Sciatic nerve (tissue), 2 donors: ENCODE measurements at places on chromosomes 7 and 10.

DNA sequence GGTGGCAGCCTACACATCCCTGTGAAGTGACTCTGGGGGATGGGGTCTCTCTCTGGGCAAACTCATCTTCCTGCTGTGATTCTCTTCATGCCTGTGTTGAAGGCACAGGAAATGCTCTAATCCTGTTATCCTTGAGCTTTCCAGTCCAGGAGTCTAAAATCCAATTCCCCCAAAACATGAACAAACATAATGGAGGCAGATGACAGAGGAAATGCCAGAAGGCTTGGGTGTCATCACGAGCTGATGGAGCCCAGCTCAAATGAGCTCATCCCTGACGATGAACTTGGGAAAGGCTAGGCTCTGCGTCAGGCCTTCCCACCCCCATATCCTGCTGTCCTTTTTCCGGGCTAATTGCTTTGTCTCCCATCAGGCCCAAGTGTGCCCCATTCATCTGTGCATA lies 165.9 kb upstream of the PODXL start:
- DNase-seq: no peak

DNA sequence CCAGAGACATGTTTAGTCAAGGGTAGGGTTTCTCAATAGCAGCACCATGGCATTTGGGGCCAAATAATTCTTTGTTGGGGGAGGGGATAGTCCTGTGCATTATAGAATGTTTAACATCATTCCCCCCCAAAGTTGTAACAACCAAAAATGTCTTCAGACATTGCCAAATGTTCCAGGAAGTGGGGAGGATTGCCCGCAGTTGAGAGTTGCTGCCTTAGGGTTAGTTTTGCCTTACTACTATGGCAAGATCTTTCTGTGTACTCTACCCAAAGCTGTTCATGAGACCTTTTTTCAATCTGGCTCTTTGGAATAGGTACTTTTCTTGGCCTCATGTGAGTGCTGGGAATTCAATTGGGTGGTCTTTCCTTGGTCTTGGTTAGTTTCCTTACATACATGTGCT lies 34.1 kb downstream of the SAMD8 start:
- DNase-seq: no peak

DNA sequence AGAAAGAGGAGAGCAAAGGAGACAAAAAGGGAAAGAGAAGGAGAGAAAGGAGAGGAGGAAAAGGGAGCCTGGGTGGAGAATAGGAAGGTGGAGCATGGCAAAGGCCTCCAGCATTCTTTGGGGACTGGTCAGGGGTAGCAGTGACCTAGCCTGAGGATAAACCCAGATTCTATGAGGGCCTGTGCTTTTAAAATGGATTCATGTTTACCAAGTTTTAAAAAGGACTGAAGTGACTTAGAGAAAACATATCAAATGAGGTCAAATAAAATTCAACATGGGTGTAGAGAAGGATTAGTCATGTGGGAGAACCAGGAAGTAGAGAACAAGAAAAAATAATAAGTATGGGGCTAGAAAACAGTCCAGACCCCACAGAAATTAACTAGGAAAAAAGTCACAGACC lies 20.7 kb downstream of the CREB3L2 start:
- DNase-seq: no peak

- DNase-seq: no peak
Observed at GRCh38 chr7:131681961-131682360, 125.5 kb upstream of the PODXL start.

GRCh38 chr7:1555046-1555812 lies 776 bp downstream of the TMEM184A start:
- no peak for DNase-seq

- no peak for DNase-seq
Observed at GRCh38 chr10:5514226-5514850, 10.4 kb upstream of the CALML3 start.

GRCh38 chr10:44292390-44293002 lies 92.4 kb downstream of the CXCL12 start:
- DNase-seq: no peak

DNA sequence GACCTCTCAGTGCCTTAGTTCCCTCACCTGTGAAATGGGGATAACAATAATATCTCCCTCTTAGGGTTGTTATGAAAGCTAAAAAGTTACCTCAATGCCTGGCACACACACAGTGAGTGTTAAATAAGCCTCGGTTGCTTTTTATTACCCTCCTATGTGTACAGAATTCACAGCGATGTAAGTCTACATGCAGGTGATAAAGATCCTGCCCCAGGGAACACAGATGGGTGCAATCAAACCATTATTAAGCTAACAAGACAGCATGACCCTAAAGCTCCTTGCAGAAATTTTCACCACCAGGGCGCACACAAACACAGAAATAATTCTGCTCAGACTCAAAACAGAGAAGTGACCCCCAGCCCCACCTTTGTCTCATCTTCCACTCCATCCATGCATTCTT lies 261.9 kb downstream of the SNX10 start:
- no peak for DNase-seq

GRCh38 chr10:93629647-93630305 lies 17.4 kb downstream of the PDE6C start:
- DNase-seq: no peak

GRCh38 chr7:94632338-94633013 lies 23.5 kb downstream of the SGCE start:
- no peak for DNase-seq

- peak; percentile 62 for DNase-seq
Observed at GRCh38 chr10:79410315-79411094, 34.9 kb downstream of the ZCCHC24 start.

GRCh38 chr7:26667514-26668133 lies 196.8 kb downstream of the SKAP2 start:
- no peak for DNase-seq

GRCh38 chr10:43231523-43232078 lies 35.3 kb downstream of the RASGEF1A start:
- DNase-seq: peak; percentile 51

GRCh38 chr7:87220734-87221215 lies 1.2 kb upstream of the TMEM243 start:
- no peak for DNase-seq

DNA sequence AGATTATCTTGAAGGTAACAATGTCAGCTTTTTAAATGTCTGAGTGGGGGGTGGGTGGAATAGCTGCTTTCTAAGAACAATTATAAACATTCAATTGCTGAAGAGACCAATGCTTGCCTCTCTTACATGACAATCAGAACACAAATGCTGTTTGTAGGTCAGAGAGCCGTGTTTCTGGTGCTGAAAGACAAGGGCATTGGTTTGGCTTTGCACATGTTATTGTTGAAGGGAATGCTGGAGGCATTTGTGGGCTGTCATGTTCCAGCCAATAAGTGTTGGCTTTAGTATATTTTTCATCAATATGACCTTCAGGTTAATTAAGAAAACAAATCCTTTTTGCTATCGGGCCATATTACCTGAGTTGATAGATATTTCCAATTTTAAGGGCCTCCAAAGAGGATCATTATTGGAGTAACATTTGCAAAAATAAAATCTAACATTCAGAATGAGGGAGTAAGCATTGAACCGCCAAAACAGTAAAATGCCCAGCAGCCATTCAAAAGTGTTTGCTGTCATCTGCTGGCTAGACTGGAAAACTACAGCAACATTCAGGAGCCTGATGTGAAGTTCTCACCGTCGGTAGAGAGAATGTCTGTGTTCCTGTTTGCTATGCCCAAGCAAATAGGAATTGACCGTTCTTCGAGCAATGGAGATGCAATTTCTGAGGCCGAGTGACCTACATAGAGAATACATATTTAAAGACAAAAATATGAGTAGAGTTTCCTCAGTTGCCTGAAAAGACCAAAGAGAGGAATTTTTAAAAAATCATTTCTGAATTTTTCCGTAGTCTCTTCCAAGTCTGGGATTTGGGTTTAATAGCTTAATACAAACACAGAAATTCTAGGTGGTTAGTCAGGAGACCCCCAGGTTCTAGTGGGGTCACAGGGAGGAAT lies 118.9 kb downstream of the APBB1IP start:
- DNase-seq: no peak

- DNase-seq: no peak
Observed at GRCh38 chr7:29146888-29147609, 712 bp upstream of the CPVL start.

DNA sequence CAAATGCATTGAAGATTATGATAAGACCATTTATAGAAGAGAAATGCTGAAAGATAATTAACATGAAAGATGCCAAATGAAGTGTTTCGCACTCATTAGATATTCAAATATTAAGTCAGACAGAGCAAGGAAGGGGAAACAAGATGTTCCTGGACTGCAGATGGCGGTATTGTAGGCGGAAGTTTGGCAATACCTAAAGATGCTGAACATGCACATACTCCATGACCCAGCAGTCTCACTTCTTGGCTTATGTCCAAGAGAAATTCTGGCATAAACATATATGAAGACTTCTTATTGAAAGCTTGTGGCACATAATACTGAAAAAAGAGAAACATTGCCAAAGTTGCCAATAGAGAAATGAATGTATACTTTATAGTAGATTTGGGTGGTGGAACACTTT lies 325.4 kb upstream of the SEMA3C start:
- no peak for DNase-seq

GRCh38 chr7:125347269-125347668 lies 417.6 kb upstream of the POT1 start:
- DNase-seq: no peak

- DNase-seq: no peak
Observed at GRCh38 chr10:110684800-110685446, 40.8 kb downstream of the RBM20 start.

GRCh38 chr10:10676972-10677371 lies 340.7 kb upstream of the CELF2 start:
- no peak for DNase-seq

- no peak for DNase-seq
Observed at GRCh38 chr7:12351843-12352242, 51.8 kb downstream of the VWDE start.

DNA sequence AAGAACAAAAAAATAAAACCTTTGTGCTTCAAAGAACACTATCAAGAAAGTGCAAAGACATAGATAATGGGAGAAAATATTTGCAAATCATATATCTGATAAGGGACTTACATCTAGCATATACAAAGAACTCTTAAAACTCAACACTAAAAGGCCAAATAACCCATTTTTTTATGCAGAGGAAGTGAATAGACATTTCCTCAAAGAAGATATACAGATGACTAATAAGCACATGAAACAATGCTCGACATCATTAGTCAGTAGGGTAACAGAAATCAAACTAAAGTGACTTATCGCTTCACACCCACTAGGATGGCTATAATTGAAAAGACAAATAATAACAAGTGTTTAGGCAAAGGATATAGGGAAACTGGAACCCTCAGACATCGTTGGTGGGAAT lies 78.0 kb downstream of the MALSU1 start:
- no peak for DNase-seq

GRCh38 chr10:99593312-99593711 lies 26.9 kb downstream of the SLC25A28 start:
- DNase-seq: no peak

GRCh38 chr7:1224086-1224716 lies 8.5 kb upstream of the UNCX start:
- no peak for DNase-seq

GRCh38 chr10:102603946-102604345 lies 40.3 kb upstream of the TRIM8 start:
- DNase-seq: no peak

- no peak for DNase-seq
Observed at GRCh38 chr10:34046506-34047034, 712.1 kb upstream of the NRP1 start.

DNA sequence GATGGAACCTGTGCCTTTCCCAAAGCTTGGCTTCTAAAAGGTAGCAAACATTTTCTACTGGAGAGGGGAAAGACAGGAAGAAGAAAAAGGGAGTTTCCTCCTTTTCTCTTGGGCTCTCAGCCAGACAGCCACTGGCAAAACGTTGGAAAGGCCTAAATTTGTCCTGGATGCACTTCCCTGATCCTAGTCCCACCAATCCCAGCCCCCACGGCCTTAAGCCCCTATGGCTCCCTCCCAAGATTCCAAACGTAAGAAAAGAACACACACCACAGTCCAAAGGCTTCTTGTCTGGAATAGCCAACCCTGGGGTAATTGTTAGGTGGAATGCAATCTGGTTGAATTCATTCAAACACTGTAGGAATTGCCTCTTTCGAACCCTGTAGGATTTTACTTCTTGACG lies 959 bp upstream of the TLX1 start:
- no peak for DNase-seq

DNA sequence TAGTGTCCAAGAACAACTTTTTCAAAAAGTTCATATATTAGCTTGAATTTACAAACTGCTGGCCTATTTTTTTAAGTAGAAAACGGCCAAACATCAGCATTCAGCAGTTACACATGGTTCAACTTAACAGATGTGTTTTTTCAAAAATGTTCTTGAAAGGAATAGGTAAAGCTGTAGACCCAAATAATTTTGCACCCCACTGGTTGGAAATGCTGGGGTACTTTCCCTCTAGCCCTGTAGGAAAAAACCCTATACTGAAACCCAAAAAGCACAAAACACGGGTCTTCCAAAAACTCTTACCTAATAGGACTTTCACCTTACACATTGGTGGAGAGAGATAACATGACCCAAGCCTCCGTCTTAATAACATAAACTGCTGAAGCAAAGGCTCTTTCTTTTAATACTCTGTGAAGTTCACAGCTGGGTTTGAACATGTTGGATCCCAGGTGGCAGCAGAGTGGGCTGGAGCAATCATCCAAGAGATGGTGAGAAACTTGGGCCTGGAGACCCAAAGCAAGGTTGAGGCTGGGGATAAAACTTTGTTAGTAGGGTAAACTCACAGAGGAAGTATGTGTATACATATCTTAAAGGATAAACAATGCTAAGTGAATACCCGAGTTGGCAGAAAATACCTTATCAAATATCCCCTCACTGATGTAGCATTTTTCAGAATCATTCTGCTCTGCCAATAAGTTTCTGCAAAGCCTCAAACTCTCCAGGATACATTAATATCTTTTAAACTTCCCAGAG lies 629 bp upstream of the DNAJC9 start:
- no peak for DNase-seq

DNA sequence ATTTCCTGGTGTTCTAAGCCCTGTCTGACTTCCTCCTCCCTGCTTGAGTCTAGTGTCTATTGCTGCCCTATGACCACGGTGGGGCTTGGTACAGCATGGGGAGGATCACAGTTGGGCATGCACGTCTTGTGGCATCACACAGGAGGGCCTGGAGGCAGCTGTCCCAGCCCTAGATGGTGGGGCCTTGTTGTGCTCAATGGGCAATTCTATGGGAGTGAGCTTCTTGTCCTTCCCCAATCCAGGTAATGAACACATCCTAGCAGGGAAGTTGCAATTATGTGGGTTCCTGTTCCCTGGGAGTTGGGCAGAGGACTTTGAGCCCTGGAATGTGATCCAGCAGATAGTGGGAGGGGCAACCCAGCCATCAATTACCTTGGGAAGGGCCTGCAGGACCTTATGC lies 10.8 kb upstream of the FAM3C start:
- no peak for DNase-seq

GRCh38 chr7:116955801-116956476 lies 2.6 kb downstream of the ST7 start:
- no peak for DNase-seq

- no peak for DNase-seq
Observed at GRCh38 chr7:139511315-139511714, 12.2 kb upstream of the CLEC2L start.

DNA sequence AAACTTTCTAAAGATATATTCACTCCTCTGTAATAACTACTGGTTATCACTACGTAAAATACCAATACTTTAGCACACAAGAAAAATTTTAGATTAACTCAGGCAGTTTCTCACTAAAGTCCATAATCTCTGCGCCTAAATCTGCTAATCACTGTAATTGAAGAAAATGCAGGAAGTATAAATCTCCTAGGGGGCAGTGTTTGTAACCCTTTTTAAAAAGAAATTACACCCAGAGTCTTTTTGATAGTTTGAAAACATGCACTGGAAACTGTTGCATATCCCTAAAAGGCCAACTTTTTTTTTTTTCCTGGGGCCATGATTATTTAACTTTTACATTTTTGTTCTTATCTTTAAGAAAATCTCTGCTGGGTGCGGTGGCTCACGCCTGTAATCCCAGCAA lies 209.6 kb downstream of the KIAA1217 start:
- DNase-seq: no peak
